GM13976 (cell line): ENCODE measurements at places on chromosomes 6 and 20.

GRCh38 chr6:122449069-122449468, 22.5 kb downstream of the SERINC1 start:
- no peak for DNase-seq

- no peak for DNase-seq
These were observed 70.5 kb downstream of the COL19A1 start for GRCh38 chr6:69936674-69937363.

GRCh38 chr6:8579372-8579771, 144.0 kb upstream of the SLC35B3 start:
- no peak for DNase-seq

DNA sequence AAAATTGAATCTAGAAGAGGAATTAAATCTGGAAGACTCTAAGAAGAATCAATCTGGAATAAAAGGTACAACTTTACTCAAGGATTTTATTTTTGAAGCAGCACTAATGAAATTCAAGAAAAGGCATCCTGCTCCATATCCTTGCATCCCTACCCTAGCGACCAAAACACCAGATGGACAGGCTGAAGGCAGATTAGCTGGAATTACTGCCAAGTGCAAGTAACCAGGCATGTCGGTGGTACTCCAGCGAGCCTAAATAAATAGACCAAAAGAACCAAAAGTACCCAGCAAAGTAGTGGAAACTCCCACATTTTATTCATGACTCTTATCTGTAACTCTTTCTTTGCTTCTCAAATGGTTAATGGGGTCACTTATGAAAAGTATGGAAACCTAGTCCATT, 21.0 kb downstream of the OPRM1 start:
- no peak for DNase-seq

DNA sequence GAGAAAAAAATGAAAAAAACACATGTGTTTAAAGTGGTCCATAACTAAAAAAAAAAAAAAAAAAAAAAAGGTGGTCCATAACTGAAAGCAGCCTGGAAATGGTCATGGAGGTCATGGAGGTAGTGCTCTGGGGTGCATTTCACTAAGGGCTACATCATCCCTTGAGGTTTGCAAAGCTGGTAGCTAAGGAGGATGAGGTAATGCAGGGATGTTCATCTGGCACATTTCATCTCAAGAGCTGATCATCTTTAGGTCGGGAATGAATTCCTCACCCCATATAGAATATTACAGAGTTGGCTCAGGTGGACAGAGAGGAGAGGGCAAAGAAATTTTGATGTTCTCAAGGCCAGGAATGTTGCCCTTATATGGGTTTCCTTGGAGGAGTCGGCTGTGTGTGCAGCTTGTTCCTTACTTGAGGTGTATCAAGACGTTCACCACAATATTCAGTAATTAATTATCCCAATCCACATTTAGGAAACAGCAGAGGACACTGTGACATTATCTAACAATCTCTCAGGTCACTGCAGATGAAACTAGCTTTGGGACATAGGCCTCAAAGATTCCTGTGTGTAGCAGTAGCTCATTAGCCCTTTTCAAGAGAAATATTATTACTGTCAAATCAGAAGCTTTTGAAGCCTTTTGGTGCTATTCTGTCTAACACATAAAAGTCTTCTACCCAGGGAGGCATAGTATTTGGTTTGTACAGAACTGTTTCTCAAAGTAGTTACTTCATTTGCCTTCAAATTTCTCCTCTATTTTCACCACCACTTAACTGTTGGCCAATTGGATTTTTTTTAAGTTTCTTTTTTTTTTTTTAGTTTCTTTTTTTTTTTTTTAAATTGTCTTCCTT, 46.8 kb downstream of the CYP24A1 start:
- DNase-seq = no peak

GRCh38 chr6:33787346-33787953, 1.5 kb downstream of the LEMD2 start:
- no peak for DNase-seq

DNA sequence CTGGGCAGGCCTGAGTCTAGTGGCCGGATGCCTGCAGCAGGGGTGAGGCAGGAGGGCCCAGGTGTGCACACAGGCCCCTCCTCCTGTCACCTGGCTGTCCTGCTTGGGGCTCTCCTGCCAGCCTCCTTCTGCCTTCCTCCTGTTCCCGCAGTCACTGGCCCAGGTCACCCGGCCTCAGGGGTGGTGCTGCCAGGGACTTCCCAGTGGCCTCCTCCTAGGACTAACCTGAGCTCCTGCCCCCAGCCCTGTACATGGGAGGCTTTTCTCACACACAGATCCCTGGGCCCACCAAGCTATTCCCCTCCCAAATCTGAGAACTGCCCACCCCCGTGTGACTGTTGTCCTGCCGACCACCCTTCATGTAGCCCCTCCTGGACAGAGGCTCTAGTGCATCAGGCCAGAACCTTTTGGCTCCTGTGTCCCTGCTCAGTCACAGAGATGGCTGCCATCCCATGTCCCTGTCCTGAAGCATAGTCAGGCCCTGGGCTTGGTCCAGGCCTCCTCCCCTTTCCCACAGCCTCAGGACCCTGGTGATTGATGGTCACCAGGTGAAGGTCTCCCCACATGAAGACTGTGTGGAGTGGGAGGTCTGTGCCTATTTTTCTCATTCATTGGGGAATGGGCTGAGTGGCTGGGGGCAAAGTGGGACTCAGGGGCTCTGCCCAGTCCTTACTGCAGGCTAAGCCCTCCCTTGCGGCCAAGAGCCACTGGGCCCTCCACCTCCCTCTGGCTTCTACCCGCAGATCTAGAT, 1.1 kb upstream of the ULBP1 start:
- DNase-seq = no peak

- DNase-seq = no peak
These were observed 21.6 kb downstream of the RIN2 start for GRCh38 chr20:19779634-19780033.

GRCh38 chr6:35024551-35025054, 116.5 kb downstream of the TCP11 start:
- DNase-seq = no peak

GRCh38 chr6:4344317-4344899, 209.0 kb upstream of the ECI2 start:
- no peak for DNase-seq

GRCh38 chr20:11338496-11339306, 579.0 kb upstream of the BTBD3 start:
- DNase-seq = no peak

DNA sequence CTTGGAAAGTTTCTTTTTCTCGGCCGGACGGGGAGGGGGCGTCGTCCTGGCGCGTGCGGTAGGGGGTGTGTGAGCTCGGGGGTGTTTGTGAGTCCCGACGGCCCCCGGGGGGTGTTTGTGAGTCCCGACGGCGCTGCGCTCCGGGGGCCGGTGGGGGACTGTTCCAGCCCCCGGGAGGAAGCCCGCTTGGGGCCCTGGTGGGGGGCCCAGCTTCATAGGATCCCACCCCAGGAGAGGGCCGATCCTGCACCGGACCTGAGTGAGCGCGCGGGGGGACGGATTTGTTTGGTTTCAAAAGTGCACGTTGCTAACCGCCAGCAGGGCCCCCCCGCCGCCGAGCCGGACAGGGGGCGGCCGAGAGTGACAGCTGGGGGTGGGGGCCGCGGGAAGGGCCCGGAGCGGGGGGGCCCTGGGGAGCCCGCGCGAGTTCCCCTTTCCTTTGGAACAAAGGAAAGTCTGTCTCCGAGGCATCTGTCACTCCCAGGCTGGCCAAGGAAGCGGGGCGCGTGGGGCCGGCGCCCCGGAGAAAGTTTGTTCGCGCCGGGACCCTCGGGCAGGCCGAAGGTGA, 485 bp downstream of the TGIF2 start:
- DNase-seq = peak; percentile 72

DNA sequence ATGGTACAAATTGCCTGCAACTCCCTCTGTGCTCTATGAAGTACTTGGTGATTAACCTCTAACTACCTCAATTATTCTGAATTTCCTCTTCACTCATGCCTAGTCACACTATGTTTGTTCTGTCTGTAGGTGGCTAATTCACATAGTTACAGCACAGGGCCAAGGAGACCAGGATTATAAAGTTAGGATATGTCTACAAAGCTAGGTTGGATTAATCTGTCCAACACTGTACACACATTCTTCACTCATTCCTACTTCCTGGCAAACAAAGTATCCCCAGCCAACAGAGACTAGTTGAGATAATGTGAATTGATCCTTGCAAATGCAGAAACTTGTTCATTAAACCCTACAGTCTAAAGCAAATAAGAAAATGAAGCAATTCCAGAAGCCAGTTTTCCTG, 269.8 kb downstream of the HACE1 start:
- no peak for DNase-seq

GRCh38 chr6:89270951-89271721, 44.0 kb downstream of the GABRR2 start:
- peak; percentile 50 for DNase-seq

DNA sequence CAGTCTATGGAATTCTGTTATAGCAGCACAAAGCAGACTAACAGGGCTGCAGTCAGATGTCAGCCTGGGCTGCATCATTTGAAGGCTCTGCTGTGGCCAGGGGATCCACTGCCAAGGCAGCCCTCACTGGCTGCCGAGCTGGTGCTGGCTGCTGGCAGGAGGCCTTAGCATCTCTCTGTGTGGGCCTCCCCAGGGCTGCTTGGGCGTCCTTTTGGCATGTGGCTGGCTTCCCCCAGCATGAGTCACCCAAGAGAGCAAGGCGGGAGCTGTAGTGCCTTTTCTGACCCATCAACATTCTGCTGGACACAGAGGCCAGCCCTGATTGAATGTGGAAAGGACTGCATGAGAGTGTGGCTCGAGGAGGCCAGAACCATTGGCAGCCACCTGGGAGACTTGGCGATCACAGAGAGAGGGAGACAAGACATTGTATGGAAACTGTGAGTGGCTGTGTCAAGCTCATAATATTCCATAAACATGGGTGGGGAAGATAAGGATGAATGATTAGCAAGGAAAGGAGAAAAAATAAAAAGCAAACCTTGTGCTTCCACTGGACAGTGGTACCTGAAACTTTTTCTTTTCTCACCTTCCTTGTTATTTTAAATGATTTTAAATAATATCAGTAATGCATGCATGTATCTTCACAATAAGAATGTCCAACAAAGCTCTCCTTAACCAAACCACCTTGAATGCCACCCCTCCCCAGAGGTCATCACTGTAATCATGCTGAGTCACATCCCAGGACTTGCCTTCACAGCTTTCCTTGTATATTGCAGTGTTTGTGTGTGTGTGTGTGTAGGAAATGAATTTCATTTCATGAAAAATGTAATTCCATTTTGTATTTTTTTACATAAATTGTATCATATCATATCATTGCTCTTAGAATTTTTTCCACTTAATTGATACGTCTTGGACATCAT, 55.0 kb upstream of the VSX1 start:
- no peak for DNase-seq

GRCh38 chr6:159095616-159096015, 50.8 kb upstream of the TAGAP start:
- no peak for DNase-seq

- DNase-seq = peak; percentile 55
These were observed 176.3 kb downstream of the JARID2 start for GRCh38 chr6:15421945-15422733.

DNA sequence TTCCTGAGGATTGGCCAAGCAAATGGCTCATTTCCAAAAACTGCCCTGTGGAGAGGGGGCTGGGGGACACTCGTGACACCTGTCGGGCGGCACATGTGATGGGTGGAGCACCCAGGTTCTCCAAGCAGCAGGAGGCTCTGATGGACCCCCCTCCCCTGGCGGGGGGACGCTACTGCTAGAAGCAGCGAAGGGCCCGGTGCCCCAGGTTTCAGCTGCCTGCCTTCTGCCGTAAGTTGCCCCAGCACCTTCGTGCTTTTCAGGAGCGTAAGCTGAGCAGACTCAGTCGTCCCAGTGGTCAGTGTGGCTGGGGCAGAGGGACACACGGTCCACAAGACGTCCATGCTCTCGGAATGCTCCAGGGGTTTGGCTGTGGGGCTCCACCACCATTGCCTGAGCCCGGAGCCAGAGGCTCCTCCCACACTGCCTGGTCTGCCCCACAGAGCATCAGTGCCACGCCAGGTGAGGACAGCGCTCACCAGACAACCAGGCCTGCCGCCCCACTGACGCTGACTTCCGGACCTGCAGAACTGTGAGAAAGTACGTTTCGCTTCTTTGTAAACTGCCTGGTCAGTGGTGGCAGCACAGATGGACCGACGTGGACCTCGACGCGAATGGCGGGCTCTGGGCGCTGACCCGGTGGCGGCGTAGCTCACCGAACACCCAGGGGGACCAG, 4.1 kb upstream of the ADRM1 start:
- DNase-seq = no peak

GRCh38 chr6:36997811-36998722, 7.4 kb upstream of the FGD2 start:
- no peak for DNase-seq

GRCh38 chr6:47404435-47404834, 73.2 kb upstream of the CD2AP start:
- DNase-seq = no peak

DNA sequence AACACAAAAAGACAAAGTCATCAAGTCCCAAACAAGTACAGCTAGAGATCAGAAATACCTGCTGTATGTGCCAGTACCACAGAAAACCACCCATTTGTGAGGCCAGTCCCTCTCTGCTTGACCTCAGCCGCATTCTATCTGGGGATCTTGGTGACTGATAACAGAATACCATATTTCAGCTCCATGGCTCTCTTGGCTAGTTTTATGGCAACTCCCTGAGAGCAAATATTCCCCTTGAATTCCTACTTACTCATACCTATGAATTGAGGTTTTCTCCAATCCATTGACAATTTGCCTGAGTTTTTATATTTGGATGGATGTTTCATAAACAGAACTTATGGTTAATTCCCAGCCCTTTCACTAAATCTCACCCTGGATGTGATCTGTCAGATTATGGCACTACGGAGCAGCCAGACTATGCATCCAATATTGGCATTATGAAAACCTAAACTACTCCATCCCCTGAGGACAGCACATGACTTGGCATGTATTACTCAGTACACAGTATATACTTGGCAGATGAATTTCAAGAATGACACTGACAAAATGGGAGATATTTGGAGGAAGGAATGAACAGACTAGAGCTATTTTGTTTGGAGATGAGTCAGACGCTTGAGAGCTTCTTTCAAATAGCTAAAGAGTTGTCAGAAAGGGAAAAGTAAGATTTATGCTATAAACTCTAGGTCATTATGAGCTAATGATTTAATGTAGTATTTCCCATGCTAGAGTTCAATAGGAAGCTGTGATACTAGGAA, 95.7 kb downstream of the PRDM1 start:
- DNase-seq = no peak

DNA sequence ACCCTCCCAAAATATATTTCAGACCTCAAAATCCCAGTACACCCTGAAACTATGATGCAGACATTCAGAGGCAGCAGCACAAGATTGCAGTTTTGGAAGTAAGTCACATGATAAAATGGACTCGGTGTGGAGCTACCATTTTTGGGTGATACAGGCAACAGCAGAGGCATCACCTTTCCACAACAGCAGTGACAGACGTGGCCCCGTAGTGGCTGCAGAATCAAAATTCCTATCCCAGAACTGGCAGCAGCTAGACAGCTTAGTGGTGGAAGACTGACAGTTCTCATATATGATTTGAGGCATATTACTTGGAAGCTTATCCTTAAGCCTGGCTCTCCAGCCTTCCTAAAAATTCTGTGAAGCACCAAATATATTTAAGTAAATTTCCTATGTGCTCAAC, 19.9 kb downstream of the PLN start:
- no peak for DNase-seq
